ENCODE measurements at places on chromosomes 3 and 15.

DNA sequence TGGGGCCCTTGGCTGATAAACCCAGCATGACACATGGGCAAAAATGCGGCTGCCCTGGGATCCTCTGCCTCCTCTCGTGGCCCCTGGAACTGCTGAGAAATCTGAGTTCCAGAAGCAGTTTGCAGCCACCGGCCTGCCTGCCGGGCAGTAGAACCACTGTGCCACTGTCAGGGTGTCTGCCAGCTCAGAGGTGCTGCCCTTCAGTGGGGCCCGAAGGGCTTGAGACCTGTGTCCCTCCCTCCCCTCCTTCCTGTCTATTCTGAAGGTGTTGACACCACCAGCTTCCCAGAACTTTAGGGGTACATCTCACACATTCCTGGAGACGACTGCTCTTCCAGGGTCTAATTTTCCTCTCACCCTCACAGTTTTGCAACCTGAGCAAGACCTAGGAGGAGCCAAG lies 88.2 kb upstream of the POMGNT2 start:
- DNase-seq, result no peak

- DNase-seq, result no peak
These were observed 37.4 kb upstream of the MRPL3 start for GRCh38 chr3:131540143-131540542.

DNA sequence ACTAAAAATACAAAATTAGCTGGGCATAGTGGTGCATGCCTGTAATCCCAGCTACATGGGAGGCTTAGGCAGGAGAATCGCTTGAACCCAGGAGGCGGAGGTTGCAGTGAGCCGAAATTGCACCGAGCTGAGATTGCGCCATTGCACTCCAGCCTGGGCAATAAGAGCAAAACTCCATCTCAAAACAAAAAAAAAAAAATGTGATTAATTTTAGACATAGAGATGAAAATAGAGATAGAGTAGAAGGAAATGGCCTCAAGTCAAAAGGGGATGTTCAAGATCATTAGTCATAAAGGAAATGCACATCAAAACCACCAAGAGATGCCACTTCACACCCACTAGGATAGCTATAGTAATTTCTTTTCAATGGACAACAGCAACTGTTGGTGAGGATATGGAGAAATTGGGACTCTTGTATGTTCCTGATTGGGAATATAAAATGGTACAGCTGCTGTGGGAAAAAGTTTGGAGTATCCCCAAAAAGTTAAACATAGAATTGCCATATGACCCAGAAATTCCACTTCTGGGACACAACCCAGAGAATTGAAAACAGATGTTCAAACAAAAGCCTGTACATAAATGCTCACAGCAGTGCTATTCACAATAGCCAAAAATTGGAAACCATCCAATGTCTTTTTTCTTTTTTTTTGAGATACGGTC lies 55.4 kb downstream of the ABHD2 start:
- DNase-seq, result no peak

- DNase-seq, result no peak
These were observed 619.2 kb downstream of the DIPK2A start for GRCh38 chr3:144590854-144591253.

GRCh38 chr3:178513546-178514380 lies 22.5 kb upstream of the KCNMB2 start:
- DNase-seq, result no peak

GRCh38 chr3:187952849-187953248 lies 201.1 kb upstream of the LPP start:
- no peak for DNase-seq

GRCh38 chr3:73341272-73341935 lies 279.9 kb downstream of the EBLN2 start:
- no peak for DNase-seq

GRCh38 chr15:68598171-68599152 lies 19.7 kb downstream of the CORO2B start:
- DNase-seq, result no peak

GRCh38 chr3:169264711-169265110 lies 398.8 kb downstream of the MECOM start:
- no peak for DNase-seq

DNA sequence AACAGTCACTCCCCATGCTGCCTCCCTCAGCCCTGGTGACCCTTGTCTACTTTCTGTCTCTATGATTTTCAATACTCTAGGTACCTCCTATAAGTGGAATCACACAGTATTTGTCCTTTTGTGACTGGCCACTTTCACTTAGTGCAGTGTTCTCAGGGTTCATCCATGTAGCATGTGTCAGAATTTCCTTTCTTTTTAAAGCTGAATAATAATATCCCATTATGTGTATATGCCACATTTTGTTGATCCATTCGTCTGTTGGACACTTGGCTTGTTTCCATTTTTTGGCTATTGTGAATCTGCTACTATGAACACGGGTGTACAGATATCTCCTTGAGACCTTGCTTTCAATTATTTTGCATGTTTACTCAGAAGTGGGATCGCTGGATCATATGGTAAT lies 34.1 kb downstream of the PML start:
- no peak for DNase-seq

DNA sequence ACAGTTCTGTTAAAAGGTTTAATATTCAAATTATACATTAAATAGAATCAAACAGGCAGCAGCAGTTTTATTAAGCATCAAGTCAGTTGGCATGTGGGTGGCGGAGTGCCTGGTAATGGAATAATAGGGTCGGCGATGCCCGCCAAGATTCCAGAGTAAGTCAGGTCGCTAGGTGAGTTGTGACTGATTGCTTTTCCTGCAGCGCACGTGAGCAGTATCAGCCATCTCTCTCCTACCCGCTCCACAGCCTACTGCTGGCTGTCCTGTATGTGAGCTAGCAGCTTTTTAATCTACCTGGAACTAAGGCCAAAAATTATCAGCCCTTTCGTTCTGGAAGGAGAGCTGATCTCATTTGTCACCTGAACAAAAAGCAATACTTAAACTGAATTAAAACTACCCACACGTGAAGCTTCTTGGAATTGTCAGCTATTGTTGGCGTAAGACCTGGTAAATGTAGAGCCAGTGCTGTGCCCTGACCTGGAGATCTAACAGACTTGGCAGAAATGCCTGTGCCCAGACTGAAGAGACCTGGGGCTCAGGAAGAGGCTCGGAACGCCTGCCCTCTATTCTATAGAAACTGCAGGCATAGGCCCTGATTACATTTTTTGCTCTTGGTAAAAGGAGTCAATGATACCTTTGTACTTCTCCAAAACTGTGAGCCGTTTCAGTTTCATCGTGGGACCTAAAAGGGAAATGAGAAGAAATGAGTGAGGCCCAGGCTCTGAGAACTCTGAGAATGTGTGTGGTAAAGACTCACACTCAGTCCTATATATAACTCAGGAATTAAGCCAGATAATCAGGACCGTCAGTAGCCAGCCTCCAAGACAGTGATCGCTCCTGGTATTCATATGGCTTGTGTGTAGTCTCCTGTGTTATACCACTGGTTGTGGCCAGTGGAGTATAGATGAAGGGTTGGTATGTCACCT lies 21.9 kb downstream of the IDH3A start:
- no peak for DNase-seq

- DNase-seq, result no peak
These were observed 201.2 kb downstream of the FMN1 start for GRCh38 chr15:32993285-32993684.

GRCh38 chr3:10263646-10264363 lies 15.5 kb downstream of the TATDN2 start:
- peak; percentile 46 for DNase-seq

DNA sequence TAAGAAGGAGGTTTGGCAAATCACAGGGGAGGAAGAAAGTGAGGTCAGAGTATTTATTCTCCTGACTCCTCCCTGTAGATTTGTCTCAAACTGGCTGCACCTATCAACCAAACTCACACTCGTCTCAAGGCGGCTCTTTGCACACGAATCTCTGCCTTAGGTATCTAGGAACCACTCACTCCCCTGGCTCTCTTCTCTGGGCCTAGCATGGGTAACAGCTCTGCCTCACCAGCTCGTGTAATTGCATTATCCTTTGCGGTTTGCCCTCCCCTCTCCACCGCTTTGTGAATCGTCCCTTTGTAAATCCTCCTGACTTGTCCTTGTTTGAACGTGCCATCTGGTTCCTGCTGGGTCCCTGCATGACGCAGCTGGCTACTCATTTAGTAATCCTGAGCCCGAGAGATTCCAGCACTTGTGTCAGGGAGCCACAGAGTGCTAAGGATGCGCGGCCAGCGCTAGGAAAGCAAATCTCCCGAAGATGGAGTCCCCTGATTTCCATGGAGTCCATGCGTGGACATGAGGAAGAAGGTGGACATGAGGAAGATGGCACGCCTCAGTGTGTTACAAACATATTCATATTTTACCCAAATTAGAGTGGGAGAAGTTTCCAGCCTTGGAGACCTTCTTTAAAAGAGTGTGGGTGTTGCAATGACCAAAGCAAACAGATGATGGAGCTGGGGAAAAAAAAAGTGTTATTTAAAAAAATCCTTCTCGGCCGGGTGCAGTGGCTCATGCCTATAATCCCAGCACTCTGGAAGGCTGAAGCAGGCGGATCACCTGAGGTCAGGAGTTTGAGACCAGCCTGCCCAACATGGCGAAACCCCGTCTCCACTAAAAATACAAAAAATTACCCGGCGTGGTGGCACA lies 26.7 kb downstream of the NRROS start:
- no peak for DNase-seq

- no peak for DNase-seq
These were observed 1.3 kb downstream of the TTBK2 start for GRCh38 chr15:42919308-42919707.

GRCh38 chr3:55735976-55736375 lies 248.9 kb upstream of the WNT5A start:
- DNase-seq, result no peak

DNA sequence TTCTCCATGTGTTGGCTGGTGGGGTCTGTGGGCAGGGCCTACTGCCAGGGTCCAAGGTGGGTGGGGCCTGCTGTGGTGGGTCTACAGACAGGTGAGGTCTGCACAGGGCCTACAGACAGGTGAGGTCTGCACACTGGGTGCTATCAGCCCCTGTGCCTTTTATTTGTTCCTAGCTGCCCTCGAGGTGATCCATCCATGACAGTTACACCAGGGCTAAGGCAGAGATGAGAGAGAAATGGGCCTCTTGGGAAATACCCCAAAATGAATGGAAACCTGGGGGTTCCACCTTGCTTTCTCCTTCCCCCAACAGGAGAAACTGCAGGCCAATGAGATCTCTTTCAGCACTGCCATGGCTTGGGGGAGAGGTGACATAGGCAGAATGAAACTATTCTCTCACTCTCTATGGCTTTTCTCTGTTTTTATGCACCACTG lies 36.4 kb downstream of the CFAP100 start:
- DNase-seq, result no peak

GRCh38 chr3:72347819-72348319 lies 500.4 kb downstream of the SHQ1 start:
- no peak for DNase-seq

DNA sequence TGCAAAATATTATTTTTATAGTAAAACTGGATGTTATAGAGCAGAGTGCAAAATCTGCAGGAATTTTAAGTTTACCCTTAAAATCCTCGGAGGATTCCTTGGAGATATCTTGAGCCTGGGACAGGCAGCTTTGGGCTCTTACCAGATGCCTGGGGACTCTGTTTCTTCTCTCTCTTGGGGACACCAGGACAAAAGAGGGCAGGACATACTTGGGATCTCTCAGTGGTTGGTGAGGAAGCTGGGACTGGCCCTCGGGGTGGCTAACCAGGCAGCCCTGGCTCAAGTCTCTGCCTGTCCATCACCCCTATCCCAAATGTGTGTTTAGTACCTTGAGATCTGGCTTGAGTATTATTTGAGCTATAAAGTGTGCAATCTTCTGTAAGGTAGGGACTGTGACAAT lies 38.6 kb downstream of the TKT start:
- DNase-seq, result no peak

GRCh38 chr3:128491941-128492670 lies 895 bp downstream of the GATA2 start:
- DNase-seq, result no peak

DNA sequence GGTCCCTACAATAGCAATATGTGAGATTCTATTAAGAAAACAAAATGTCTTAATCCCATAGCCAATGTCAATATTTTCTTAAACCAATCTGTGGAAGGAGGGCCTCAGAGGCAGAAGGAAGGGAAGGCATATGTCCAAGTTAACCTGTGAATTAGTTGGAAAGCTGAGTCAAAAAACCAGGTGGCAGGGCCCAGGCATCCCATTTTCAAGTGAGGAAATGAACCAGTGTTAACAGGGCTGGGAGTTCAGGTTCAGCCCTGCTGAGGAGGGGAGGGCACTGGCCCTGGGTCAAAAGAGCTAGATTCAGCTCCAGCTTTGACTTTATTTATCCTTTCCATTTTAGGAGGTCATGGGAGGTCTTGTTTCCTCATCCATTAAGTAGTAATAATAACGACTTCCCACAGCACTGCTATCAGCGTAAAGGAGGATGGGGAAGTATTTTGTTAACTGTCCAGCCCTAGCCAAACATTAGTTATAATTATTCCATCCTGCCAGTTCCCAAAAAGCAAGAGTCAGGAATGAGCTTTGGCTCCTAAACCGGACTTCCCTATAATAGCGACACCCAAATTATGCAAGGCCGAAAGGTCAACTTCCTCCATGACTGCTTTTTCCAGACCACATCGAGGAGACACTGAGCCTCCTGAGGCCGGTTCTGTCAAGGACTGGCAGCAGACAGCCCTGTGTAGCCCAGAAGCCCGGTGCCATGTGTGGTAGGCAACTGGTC lies 3.2 kb downstream of the MASP1 start:
- no peak for DNase-seq

GRCh38 chr3:153055779-153056178 lies 106.2 kb upstream of the RAP2B start:
- DNase-seq, result no peak

- DNase-seq, result no peak
These were observed 17.7 kb downstream of the HEXA start for GRCh38 chr15:72358121-72358520.

DNA sequence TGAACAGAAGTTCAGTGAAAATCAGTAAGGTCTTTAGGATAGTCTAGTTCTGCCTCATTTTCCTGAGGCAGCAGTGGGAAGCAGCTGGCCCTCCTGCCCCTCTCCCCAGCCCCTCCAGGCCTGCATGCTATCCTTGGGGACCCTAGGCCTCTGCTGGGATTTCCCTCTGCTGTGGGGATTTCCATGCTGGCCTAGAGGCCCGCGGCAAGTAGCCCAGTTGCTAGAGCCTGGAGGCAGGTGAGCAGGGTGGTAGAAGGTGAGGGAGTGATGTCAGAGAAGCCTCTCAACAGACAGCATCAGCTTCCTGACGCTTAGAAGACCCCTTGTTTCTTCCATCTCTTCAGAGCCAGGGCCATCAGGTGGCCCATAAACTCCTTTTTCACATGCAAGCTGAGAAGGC lies 305.8 kb upstream of the THBS1 start:
- DNase-seq, result no peak

Measured in stimulated activated CD8-positive, alpha-beta memory T cell treated with anti-CD3 and anti-CD28 coated beads, Interleukin-4, amount 100 ng/mL, for 4 hours (primary cell).